Esophagus squamous epithelium (tissue), 5 donors: ENCODE measurements at places on chromosomes 7 and 10.

GRCh38 chr10:34815185-34816084, at the start of gene PARD3:
TSS of gene PARD3 (minus strand) at chr10:34815296. CDS start at chr10:34814995, 301 bp downstream.
- DNase-seq = no peak

DNA sequence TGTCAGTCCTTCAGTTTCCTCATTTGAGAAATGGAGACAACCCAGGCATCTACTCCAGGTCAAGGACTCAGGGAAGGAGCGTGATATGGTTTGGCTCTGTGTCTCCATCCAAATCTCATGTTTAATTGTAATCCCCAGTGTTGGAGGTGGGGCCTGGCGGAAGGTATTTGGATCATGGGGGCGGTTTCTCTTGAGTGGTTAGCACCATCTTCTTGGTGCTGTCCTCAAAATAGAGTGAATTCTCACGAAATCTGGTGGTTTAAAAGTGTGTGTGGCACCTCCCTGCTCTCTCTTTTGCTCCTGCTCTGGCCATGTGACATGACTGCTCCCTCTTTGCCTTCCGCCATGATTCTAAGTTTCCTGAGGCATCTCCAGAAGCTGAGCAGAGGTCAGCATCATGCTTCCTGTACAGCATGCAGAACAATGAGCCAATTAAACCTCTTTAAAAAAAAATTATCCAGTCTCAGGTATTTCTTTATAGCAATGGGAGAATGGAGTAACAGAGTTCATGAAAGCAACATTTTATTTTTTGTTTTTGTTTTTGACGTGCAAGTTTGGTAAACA, 30.0 kb downstream of the ARHGAP22 start:
- no peak for DNase-seq

GRCh38 chr10:122962405-122962804, 8.4 kb upstream of the C10orf88 start:
- DNase-seq = no peak

DNA sequence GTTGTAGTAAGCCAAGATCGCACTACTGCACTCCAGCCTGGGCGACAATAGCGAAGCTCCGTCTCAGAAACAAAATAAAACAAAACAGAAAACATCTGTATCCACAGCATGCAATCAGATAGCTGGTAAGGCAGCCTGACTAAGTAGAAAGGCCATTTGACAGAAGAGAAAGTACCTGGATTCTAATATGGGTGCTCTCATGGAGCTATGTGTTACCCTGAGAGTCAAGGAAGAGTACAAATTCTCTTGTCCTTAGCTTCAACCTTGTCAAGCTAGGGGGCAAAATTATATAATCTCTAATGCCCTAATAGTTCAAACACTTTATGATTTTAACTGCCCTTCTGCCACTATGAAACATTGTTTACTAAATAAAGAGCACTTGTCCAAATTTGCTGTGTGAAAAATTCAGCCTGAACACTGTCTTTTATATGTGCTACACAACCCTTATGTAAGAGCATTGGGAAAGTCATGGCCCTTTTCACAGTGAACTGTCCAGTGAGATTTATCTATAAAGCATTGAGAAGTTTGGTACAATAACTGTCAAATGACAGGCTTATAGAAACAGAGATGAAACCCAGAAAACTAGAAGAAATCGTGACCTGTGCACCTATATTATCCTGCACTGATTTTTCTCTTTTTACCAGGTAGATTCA, 51.2 kb upstream of the PRKG1 start:
- DNase-seq = no peak

DNA sequence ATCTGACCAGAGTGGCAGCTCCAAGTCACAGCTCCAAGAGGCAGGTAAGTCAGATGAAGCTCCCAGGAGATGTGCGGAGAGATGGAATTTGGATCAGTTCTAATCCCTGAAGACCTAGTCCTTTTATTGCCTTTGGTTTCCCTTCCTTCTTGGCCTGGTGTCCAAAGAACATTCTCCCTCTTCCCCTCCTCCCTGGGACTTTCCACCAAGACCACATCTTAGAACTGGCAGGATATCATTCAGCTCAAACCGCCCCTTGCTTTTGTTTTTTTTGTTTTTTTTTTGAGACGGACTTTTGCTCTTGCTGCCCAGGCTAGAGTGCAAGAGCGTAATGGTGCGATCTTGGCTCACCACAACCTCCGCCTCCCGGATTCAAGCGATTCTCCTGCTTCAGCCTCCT, 190.8 kb downstream of the GFRA1 start:
- DNase-seq = no peak

DNA sequence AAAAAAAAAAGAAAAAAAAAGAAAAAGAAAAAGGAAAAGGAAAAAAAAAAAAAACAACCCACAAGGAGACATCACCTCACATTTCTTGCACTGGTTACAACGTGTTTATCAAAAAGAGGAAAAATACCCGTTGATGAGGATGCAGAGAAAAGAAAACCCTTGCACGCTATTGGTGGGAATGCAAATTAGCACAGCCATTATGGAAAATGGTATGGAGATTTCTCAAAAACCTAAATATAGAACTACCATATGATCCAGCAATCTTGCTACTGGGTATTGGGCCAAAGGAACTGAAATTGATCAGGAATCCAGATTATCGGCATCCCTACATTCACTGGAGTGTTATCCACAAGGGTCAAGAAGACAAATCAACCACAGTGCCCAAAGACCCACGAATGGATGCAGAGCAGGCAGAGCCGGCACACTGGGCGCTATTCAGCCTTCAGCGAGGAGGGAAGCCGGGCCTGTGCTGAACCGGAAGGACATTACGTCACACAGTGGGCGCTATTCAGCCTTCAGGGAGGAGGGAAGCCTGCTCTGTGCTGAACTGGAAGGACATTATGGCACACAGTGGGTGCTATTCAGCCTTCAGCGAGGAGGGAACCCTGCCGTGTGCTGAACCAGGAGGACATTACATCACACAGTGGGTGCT, 258.7 kb downstream of the ZMYND11 start:
- no peak for DNase-seq

DNA sequence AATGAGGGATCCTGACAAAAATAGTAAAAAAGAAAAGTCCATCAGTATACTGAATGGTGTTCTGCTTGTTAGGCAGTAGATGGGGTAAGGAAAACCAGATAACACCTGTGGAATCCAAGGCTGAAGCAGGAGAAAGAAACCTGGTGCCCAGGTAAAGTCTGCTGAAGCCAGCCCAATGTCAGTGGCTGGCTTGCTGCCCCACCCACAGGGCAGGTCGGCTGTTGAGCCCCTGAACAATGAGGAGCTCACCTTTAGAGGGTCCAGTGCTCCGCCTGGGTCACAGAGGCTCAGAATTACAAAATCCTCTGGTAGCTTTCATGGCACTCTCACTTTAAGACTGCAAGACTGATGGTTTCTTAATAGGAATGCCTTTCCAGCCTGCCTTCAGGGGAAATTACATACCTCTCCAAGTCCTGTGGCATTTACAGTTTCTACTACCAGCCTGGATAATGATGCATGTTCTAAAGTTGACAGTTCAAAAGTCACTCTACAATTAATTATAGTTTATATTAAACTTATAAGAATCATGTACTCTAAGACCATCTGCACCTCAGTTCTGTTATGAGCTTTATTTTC, 23.8 kb downstream of the DHX32 start:
- DNase-seq = no peak

DNA sequence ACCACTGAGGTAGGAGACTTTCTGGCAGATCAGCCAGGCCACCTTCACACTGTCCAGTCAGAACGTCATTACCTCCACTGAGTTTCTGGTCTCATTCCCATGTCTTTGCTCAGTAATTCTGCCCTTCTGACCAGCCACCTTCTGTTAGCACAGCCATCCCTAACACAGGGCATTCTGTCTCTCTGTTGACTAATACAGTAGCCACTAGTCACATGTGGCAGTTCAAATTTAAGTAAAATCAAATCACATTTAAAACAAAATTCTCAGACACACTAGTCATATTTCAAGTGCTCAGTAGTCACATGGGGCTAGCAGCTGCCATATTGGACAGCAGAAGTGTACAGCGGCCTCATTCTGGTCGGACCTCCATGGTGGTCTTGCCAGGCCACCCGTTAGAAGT, 7.4 kb downstream of the CPSF4 start:
- DNase-seq = no peak
